ENCODE measurements at places on chromosomes 12 and 14.

DNA sequence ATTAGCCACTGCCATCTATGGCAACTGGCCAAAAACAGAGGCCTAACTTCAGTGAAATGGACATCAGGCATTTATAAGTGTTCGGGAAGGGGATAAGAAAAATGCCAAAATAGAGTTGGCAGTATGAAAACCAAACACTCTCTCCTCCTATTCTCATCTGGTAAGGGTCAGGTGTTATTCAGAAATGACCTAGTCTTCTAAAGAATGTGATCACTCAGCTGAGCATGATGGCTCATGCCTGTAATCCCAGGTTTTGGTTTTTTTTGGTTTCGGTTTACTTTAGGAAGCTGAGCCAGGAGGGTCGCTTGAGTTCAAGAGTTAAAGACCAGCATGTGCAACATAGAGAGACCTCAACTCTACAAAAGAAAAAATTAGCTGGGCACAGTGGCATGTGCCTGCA is 170.3 kb downstream of the GRIN2B start:
- no peak for DNase-seq

GRCh38 chr12:121866331-121866730 is 7.7 kb upstream of the HPD start:
- no peak for DNase-seq

DNA sequence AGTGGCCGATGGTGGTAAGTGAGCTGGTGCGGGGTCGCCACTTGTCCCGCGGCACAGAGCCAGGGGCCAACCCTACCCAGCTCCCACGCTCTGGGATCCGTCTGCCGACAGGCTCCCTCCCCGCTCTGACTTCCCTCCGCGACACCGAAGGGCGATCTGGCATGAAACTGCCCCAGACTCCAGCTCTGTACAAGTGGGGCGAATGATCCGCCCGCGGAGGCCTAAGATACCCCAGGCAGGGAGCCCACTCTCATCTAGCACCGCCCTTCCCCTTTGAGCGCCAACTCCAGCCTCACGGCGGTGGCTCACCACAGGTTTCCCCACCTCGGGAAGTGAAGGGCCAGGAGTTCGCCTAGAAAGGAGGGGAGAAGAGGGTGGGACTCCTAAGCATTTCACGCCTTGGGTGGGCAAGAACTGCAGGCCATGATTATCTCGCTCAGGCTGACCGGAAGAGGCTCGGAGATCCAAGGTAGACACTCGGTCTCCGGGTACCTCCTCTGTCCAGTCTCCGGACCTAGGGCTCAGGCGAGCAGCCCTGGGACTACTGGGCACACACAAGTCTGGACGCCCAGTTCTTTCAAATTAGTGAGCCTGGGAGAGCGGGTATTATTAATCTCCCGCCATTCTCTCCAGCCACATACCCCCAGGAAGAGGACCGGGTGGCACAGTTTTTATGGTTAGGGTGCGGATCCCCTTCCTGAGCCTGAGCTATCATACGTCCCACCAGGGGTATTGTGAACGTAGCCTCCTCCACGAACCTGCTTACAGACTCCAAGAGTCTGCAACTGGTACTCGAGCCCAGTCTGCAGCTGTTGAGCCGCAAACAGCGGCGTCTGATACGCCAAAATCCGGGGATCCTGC is 849 bp downstream of the WNT1 start:
- no peak for DNase-seq

DNA sequence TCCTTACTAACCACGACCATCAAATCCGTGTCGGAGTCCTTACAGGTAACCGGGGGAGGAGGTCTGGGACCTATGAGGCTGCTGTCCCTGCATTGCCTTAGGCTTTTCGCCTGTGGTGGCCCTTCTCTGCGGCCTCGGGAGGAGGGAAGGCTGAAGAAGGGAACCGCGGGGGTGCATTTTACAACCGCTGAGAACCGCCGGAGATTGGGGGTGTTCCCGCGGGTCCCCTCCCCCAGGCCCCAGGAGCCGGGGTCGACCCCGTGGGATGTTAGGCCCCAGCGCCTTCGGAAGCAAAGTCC is 549 bp downstream of the GPHN start:
- DNase-seq: no peak

- DNase-seq: no peak
Observed at GRCh38 chr14:25034803-25035681, 14.9 kb downstream of the STXBP6 start.

GRCh38 chr14:104158827-104159798 is 20.7 kb downstream of the KIF26A start:
- DNase-seq: no peak

DNA sequence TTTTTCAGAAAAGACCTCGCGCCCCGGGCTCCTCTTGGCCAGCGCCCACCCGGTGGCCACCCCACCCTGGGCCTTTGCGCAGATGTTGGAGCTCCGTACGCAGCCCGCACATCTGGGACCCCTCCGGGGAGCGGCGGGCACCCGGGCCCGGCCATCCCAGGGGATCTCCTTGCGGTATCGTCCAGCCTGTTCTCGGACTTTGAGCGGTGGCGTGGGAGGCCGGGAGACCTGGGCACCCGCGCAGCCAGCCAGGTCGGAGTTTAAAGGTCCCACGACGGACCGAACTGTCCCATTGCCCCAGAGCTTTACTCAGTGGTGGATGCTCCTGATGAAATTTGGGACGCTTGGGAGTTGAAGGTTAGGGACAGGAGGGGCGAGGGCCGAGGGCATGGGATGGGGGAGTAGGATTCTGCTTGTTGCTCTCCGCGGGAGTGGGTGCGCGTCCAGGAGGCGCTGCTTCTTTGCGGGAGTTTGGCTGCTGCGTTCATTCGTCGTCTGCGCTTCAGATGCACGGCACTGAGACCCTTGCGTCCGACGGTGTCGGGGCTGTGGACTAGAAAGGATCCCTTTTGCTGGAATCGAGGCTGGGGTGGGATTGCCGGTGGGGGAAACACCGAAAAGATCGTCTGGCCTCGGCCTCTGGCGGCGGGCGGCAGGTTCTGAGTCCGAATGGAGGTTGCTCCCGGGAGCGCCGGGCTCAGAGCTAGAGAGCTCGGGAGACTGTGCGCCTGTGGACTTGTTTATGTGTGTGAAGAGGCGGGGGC is 1.4 kb downstream of the NTF3 start:
- DNase-seq: no peak

DNA sequence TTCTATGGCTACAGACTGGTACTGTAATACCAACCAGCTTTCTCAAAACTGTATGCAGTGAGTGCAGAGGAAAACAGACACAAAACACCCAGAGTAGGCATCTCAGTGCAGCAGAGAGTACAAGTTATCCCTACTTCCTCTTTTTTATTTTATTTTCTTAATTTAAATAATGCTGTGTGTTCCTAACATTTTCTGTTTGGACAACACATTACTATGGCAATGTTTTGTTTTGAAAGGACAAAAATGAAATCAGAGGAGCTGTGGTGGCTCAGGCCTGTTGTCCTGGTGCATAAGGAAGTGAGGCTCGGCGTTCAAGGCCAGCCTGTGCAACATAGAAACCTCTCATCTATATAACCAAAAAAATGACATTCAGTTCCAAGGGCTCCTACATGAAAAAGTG is 33.7 kb upstream of the SELPLG start:
- DNase-seq: no peak

- DNase-seq: no peak
Observed at GRCh38 chr12:104938371-104938770, 19.7 kb downstream of the SLC41A2 start.

DNA sequence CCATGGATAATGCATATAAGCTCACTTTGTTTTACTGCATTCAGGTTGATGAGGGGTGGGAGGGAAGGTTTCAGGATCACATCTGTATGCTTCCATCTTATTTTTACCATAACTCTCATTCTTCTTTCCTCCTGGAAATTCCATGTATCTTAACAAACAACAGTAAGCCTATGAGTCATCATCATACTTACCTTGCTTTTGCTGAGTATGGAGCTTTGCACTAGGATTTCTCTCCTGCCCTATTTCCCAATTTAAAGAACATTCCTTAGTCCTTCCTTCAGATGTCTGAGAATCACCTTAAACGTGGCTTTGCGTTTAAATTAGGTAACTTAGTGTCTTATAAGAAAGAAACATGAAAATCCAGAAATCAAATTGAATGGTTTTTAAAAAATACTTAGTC is 1.6 kb upstream of the CLEC14A start:
- DNase-seq: no peak

GRCh38 chr14:22699801-22700564 is 55.8 kb upstream of the OR6J1 start:
- no peak for DNase-seq
